Activated CD4-positive, alpha-beta T cell treated with anti-CD3 and anti-CD28 coated beads, Interleukin-2, amount 50 U/mL, for 48 hours (primary cell): ENCODE measurements at places on chromosomes 6 and 20.

- DNase-seq = no peak
Observed at GRCh38 chr6:41814629-41815028, 27.1 kb downstream of the TOMM6 start.

- no peak for DNase-seq
Observed at GRCh38 chr6:165769401-165769800, 106.4 kb upstream of the PDE10A start.

- DNase-seq = peak; percentile 72
Observed at GRCh38 chr6:34237722-34238584, 1.3 kb downstream of the HMGA1 start.

- DNase-seq = no peak
Observed at GRCh38 chr6:24621626-24622289, 24.2 kb downstream of the KIAA0319 start.

GRCh38 chr6:27755768-27756167 is 156.4 kb downstream of the OR2B2 start:
- DNase-seq = no peak

GRCh38 chr6:19525673-19526072 is 311.5 kb upstream of the ID4 start:
- DNase-seq = no peak

- DNase-seq = no peak
Observed at GRCh38 chr20:47049771-47050170, 155.1 kb downstream of the EYA2 start.

DNA sequence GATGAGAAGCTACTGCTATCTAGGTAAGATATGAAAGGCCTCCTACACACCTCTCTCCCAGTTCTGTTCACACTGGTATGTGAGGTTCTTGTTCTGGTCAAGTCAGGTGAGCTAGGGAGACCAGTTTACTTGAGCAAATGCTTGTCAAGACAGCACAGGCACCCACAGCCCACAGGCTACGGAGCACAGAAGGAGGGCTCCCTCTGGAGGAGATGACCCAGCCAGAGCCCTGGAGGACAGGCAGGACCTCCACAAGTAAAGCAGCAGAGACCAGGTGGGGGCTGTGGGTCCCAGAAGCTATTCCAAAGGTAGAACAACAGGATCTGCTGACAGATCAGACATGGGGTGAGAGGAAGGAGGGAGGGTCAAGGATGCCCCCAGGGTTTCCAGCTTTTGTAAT is 13.2 kb downstream of the MMP24OS start:
- no peak for DNase-seq

DNA sequence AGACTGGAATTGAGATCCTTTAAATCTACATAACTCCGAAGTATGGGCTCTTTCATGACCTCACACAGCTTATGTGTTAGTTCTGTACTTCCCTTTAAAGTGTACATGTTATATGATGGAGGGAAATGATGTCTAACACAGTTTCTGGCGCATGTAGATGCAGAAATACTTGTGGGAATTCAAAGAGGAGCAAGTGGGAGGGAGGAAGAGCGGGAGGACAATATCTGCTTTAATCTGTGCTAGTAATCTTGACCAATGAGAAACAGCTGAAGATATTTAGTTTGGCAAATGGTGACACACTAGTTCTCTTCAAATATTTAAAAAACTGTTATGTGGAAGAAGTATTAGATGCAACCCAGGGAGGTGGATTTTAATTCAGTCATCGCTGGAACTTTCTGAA is 62.9 kb upstream of the PLEKHG1 start:
- no peak for DNase-seq

DNA sequence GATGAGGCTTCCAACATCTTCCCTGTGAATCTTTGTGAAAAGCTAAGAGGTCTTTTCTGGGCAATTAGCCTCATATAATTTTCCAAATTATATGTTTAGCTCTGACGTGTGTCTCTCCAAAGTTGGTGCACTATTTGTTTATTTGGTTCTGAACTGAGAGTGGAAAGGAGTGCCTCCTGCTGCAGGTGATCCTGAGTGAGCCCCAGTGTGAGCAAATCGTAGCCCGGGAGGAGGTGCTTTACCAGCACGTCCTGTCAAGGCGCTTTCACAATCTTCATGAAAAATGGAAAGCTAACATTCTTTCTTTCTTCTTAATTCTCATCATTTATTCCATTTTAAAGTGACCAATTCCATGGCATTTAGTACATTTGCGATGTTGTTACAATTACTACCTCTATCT is 231.9 kb downstream of the BMP2 start:
- DNase-seq = no peak

- no peak for DNase-seq
Observed at GRCh38 chr6:147868427-147869190, 360.1 kb downstream of the SAMD5 start.

DNA sequence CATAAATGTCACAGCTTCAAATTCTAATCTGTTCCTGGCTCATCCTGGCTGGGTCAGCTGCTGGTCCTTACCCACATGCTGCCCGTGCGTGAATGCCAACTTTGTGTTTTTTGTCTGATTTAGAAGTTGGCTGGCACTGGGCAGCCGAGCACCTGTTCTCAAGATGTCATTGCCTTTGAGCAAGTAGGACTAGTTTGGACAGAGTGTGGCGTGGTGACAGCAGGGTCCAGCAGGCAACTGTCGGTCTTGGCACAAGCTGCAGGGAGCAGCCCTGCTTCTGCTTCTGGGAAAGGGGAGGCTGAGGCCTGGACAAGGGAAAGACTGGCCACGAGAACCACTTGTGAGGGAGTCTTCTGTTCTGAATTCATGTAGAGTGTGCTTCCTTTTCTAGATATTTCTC is 26.4 kb upstream of the ADRM1 start:
- DNase-seq = no peak

DNA sequence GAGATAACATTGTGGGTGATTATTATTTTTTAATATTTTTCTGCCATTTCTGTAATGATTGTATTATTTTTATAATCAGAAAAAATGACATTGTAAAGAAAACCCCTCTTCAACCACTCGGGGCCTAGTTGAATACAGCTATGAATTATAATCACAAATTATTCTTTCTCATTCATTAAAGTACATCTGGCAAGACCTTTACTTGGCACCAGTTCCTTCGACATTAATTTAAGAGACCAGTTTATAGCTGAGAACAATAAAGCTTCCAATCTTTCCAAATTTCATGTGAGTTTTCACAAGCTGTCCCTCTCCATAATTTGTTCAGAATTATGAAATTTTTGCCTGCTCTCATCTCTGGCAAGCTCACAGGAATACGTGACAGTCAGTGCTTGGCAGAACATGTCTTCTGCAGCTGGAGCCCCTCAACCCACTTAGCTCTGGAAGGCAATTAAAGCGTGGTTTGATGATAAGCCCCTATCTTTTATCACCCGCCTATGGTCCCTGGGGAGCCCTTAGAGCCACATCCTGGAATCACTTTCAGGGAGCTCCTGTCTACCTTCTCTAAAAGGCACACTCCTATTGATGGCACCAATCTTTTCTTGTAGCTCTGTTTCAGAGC is 237.2 kb upstream of the PRND start:
- DNase-seq = no peak

DNA sequence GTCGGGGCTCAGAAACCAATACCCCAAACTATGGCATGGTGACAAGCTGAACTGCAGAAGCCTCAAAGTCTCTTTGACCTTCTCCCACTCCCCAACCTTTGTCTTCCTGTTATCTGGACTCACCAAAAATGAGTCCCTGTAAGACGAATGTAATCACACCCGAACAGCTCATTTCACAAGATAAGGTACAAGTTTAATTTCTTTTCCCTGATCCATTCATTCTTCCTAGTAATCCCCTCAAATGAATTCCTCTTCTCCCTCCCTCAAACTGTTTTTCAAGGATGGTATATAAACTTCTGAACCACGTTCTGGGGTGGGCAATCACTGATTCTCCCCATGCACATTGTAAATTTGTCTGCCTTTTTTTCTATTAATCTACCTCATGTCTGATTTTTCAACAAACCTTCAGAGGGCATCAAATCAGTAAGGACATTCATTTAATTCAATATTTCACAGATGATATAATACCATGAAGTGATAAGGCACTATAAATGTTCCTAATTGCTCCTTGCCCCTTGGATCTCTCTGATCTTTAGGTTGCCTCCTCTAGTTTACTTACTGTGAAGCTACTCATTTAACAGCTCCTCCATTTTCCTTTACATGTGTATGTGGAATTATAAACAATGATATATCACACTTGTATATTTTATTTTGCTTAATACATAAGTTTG is 77.2 kb downstream of the OR2B2 start:
- no peak for DNase-seq

DNA sequence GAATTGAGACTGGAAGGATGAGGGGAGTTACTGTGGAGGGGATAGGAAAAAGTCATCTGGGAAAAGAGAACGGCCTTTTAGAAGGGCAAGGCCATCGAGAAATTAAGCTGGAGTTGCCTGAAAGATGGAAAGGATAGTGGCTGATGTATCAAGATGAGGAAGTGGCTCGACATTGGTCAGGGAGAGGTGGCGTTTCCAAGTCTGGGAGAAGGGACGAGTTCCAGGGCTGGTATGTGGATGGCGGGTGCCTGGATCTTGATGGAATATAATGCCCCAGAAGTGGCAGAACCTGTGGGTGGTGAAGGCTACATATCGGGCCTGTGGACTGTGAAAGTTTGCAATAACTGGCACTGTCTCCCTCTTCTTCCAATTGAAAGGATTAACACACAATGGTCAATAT is 2.2 kb upstream of the SIRT5 start:
- no peak for DNase-seq

DNA sequence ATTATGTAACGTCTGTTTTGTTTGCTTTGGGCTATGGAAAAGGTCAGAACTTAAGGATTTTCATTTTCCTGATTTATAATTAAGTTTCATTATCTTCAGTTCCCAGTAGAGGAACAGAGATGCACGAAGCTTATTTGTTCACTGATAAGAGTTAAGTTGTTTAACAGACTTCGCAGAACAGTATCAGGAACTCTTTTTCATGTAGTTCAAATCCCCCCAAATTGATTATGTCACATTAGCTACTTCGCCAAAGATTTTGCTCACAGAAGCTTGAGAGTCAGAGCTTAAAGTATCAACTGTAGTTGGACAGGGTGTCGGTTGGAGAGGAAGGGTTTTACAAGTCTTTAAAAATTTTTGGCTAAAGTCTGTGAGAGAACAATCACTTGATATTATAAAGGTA is 43.4 kb downstream of the ZHX3 start:
- no peak for DNase-seq

DNA sequence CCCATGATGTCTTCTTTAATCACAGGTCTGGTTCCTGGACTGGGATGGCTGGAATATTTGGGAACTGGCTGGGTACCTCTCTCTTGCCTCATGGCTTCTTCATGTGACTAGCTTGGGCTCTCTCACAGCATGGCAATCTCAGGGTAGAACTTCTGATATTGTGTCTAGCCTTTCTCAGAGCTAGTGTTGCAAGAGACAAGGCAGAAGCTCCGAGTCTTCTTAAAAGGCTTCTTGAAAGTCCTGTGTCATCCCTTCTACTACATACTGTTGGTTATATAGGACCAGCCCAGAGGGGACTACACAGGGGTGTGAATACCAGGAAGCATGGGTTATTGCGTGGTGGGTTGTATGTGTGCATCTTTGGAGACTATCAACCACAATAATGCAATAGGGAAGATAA is 23.3 kb downstream of the BCAS1 start:
- no peak for DNase-seq

- DNase-seq = no peak
Observed at GRCh38 chr20:60250251-60250650, 292.0 kb downstream of the CDH26 start.

- no peak for DNase-seq
Observed at GRCh38 chr20:38158701-38159351, 6.2 kb downstream of the TGM2 start.

GRCh38 chr6:159968295-159969203 is at the start of gene IGF2R:
IGF2R (plus strand) TSS chr6:159969082; CDS start chr6:159969247, 165 bp downstream.
- DNase-seq = peak; percentile 94

DNA sequence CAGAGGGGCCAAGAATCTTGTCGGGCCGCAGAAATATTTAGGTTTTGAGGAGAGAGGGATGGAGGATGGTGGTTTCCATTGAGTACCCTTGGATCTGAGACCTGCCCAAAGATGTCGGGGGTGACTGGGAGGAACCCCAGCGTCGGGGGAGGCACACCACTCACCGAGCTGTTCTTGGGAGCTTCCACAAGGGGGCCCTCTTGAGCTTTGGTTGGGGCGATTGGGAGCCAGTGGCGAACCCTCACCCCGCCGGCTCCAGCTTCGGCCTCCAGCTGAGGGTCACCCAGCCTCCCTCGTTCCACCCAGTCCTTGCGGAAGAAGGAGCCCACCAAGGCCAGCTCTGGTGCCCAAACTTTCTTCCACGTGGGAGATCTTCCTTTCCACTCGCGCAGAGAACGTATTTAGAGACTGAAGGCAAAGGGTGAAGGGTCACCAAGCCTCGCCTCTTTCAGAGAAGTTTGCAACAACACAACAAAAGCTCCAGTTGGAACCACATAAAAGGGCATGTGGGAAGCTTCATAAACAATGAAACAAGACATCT is 33.6 kb downstream of the APCDD1L start:
- peak; percentile 72 for DNase-seq

DNA sequence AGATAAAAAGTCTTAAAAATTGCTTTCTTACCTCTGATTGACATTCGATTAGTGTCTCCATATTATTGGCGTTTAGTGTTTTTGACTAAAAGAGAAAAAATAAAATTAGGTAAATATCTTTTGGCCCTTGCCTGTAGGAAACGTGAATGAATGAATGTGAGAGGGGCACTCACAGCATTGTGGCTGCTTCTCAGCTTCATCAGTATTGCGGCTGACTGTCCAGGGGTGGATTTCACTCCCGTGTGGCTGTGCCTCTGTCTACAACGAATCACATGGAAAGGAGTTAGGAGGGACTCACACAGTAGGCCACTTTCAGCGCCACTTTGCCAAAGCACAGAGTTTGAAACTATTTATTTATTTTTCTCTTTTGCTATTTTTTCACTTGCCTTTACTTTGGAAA is 844 bp downstream of the TAGAP start:
- no peak for DNase-seq

DNA sequence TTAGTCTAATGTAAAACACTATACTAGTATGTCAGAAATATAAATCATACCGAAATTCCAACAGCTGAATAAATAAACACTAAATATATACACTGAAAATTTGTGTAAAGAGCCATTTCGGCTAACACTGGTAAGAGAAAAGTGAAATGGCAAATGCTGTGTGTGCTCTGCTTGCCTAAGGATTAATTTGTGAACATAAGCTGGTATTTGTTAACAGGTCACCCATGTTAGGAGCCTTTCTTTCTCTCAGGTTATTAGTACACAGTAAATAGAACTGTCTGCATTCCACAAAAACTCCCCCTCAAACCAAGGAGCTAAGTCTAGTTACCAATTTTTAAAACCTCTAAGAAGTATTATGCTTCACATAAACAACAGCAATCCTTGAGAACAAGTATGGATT is 27.0 kb downstream of the ELOVL5 start:
- no peak for DNase-seq

GRCh38 chr6:110528101-110528929 is 51.9 kb upstream of the SLC22A16 start:
- DNase-seq = peak; percentile 58

DNA sequence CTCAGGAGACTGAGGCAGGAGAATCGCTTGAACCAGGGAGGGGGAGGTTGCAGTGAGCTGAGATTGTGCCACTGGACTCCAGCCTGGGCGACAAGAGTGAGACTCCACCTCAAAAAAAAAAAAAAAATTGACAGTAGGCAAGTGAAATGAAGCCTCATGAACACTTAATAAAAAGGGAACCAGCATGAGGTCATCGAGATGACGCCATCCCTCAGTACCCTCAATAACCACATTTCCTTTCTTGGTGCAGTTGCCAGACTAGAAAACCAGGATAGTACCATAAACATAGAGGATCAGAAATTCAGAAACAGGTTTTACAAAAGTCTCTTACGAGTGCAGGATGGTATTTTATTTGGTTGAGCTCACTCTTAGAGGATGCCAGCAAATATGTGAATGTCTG is 584.1 kb downstream of the MAFB start:
- no peak for DNase-seq

- no peak for DNase-seq
Observed at GRCh38 chr6:139635401-139636130, 261.1 kb upstream of the CITED2 start.
